ENCODE measurements at places on chromosomes 6 and 20.
A peak's percentile ranks its signal among the peaks of the same experiment; 100 is the strongest.

- no peak for DNase-seq
These were observed 632.9 kb downstream of the MAFB start for GRCh38 chr20:40056171-40056570.

DNA sequence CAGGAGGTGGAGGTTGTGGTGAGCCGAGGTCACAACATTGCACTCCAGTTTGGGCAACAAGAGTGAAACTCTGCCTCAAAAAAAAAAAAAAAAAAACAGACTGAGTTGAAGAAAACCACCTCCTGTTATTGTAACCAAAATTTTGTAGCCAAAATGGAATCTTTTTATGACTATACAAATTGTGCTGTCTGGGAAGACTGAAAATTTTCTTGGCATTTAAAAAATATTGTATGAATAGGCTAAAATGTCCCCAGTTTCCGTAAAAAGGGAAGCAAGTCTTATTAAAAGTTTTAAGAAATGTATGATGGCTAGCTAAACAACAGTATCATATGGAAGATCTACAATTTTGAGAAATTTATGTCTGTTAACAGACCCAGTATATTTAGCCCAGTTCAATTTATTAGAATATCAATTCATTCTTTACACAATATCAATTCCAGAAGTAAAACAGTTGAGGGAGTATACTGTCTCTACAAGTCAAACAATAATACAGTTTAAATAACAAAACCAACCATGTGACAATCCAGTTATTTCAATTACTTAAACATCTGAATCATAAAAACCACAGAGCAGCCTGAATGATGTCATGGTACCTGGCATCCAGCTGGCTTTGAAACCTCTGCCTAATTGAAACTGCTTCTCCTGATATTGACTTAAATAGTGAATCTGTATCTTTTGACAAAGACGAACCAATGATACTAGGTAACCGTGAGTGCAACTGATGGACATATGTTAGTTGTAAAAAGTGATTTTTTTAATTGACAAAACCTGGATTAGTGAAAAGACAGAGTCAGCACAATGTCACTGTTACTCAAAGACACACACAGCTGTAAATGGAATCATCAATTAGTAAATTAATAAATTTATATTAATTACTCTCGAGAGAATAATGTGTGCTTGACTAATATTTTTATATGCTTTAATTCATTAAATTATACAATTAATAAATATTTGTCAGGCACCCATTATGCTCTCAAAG lies 166.6 kb upstream of the MARCKS start:
- no peak for DNase-seq

DNA sequence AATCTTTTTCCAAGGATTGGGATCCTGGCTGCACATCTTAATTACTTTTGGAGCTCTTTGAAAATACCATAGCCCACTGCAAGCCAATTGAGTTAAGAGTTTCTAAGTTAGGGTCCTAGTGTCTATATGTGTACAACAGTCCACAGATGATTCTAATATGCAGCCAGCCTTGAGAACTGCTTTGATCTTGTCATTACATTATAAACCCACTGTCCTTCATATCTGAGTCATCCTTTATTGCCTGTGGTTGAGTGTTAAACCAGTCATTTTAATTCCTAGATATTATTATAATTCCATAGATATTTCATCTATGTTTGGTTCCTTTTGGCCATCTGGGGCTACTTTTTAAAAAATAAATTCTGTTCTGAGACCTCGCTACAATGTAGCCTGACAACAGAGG lies 24.1 kb downstream of the MCM8 start:
- no peak for DNase-seq

- no peak for DNase-seq
These were observed 236.6 kb downstream of the ARID1B start for GRCh38 chr6:157013649-157014304.

DNA sequence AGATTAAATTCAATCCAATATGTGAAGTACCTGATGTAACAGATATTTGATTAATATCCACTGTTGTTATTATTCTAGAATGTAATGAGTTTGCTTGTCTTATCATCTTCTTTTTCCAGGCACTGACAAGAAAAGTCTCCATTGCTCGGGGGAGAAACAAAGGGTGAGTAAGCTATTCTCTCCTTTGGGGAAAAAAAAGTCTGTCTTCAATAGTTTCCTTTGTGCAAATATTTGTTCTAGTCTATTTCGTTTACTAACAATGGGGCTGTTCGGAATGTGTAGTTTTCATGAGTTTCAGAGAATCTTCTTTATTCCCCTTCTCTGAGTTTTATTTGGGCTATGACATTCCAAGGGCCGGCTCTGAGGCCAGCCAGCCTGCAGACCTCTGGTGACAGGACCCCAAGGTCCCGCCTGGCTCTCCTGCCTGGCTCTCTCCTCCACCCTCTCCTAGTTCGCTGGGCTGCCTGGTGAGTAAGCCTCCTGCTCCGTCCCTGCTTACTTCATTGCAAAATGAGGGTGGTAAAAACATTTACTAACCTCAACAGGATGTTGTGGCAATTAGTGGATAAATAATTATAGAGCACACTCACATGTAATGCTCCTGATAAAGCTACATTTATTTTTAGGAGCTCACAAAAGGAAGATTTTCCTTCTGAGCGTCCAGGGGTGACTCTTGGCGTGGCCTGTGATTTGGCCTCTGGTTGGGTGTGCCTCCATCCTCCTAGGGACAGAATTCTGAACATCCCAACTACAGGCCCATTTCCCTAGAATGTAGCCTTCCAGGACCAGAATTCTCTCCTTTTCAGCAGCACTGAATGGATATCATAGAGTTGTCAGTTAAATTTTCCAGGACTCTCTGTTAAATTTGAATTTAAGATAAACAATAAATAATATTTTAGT lies 43.1 kb upstream of the SNX9 start:
- DNase-seq = no peak

- DNase-seq = no peak
These were observed 98.1 kb upstream of the KCNK16 start for GRCh38 chr6:39420300-39421265.

DNA sequence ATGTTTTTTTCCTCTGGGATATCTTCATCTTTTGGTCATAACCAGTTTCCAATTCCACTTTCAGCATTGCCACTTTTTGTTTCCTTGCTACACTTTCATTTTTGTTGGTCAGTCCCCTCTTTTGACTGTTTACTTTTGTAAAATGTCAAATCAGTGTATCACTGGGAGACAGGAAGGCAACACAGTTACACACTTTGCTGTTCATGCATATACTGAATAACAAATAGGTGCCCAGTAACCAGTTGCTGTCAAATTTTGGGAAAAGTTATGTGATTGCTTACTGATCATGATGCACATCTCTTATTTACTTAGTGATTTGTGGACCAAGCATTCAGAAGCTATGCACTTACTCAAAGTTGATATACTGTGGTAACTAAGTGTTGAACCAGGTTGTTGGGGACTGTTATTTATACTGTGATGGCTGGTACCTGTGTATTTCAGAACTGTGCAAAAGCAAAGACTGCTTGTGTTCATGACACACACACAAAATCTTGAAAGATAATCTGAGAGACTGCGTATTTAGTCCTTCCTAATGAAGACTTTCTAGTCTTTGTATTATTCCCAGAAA lies 41.0 kb downstream of the ZNF292 start:
- no peak for DNase-seq

DNA sequence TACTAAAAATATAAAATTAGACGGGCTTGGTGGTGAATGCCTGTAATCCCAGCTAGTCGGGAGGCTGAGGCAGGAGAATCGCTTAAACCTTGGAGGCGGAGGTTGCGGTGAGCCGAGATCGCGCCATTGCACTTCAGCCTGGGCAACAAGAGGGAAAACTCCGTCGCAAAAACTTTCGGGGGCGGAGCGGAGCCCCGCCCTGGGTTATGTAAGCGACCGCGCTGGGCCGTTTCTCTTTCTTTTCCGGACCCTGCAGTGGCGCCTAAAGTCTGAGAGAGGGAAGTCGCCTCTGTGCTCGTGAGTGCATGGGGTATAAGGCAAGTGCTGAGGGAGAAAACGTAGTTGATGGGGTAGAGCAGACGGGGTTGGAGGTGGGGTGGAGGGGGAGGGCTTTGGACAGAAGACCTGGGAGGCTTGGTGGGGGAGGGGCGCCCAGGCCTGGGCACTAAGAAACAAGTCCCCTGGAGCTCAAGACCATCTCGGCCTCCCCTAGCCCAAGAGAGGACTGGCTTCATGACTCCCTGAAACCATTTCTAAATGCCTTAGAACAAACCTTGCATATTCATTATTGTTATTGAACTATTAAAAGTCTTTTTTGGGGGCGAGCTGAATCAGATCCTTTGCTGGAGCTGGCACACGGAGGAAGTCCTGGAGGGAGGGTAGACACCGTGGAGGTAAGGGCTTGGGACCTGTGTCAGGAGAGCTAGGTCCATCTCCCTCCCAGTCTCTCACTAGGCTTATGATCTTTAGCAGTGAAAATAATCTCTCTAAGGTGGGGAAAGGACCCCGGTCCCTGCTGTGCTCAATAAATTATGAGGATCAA lies 2.7 kb upstream of the MICA start:
- DNase-seq = peak; percentile 73

DNA sequence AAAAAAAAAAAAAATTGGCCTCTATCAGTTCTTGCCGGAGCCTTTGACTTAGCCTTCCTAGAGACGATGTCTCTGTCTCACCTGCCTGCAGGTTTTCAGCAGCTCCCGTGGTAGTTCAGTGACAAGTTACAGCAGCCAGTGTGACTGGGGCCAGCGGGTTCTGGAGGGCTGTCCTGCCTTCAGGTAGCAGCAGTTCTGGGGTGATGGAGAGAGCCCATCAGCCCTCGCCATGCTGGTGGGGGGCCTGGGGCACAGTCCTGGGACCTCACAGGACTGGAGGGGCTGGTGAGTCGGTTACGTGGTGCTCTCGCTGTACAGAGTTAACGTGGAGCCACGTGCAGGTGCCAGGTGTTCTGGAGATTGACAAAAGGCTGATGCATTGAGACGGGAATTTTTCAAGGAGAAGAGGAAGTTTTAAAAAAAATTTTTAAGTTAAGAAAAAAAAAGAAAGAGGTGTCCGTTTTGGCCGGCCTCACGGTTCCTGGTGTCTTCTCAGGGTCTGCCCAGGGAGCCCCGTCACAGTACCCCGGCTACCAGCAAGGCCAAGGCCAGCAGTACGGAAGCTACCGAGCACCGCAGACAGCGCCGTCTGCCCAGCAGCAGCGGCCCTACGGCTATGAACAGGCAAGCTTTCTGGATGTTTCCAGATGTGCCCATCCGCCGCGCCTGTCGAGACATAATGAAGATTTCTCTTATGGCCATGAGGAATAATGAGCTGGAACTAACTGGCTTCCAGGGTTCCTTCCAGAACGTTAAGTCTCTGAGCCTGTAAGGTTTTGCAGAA lies 8.6 kb upstream of the MTG2 start:
- DNase-seq = no peak

All from stimulated activated CD4-positive, alpha-beta T cell treated with anti-CD3 and anti-CD28 coated beads, Interleukin-4, amount 100 ng/mL, for 1 hour (primary cell).